Urinary bladder (tissue), 4 donors: ENCODE measurements at places on chromosomes 7 and 10. TPM values are rescaled to one million over a fixed set of nuclear protein-coding genes. Genes with fewer than 3 reads are reported as not detected.

HOXA2 gene
- polyA plus RNA-seq: 1.3 TPM

DNA sequence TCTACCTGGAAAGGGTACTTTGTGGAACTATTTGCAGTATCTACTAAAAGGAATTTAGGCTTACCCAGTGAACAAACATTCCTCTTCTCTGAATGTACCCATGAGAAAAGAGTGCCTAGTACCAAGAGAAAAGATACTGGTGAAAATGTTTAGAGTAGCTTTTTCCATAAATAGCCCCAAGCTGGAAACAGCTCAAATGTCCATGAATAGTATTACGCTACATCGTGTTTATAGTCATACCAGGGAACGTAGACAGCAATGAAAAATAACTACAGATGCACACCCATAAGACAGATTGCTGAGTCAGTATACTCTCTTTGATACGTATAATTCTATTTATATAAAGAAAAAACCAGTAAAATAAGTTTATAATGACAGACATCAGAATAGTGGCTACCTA is 285.9 kb downstream of the KLF6 start:
- DNase-seq: no peak

MBLAC1 gene
- 4.7 TPM for polyA plus RNA-seq

DNA sequence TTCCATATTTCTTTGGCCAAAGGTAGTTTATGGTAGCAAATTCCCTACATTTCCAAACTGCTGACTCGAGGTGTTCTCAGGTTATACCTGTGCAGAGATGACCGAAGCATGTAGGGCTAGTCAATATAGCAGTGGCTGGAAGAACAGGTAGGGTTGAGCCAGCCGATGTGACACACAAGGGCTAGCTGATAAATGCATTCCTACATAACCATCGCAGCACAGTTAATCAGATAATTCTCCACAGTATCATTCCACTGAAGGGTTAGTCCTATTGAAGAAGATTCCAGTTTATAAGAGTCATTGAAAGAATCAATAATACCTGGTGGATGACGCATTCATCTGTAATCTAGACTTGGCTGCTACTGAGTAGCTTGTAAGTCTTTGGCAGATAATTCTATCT is 220.0 kb downstream of the KIF20B start:
- DNase-seq: no peak

DNA sequence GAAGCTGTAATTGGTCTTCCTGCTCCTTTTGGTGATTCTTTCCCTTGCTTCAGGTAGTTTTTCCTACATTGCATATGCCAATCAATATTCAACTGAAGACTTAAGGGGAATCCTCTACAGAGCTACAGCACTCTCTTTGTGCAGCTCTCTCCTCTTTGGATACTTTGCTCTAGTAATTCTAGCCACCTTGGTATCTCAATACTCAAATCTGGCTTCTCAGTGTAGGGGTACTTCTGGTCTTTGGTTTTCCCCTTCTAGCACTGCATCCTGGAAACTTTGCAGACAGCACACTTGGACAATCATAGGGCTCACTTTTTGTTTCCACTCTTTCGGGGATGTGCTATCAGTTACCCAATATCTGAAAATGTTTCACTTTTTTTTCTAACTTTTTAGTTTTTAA is 9.9 kb downstream of the PHTF2 start:
- DNase-seq: no peak

GRCh38 chr7:94178230-94178629 is 174.1 kb upstream of the BET1 start:
- no peak for DNase-seq
